DMS153 (cell line): ENCODE measurements at places on chromosomes 4 and X.

GRCh38 chrX:105527759-105528158 is 294.6 kb upstream of the NRK start:
- no peak for DNase-seq

DNA sequence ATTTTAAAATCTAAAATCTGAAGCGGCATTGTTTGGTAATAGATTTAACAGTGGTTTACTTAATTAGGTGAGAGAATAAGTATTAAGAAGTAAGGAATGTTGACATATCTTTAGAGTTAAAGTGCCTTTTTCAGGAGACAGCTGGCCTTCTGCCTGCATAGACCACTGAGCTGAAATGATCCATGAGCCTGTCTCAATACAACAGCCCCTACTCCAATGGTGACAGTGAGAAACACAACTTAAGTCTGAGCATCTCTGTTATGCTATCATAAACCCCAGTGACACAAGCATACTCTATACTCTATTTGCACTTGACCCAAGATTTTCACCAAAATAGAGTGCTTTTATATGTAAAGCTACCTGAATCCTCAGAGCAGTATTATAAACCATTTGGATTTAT is 137.9 kb downstream of the GRIA2 start:
- no peak for DNase-seq

- DNase-seq, result no peak
Observed at GRCh38 chr4:155773196-155773800, 14.5 kb downstream of the GUCY1B1 start.

DNA sequence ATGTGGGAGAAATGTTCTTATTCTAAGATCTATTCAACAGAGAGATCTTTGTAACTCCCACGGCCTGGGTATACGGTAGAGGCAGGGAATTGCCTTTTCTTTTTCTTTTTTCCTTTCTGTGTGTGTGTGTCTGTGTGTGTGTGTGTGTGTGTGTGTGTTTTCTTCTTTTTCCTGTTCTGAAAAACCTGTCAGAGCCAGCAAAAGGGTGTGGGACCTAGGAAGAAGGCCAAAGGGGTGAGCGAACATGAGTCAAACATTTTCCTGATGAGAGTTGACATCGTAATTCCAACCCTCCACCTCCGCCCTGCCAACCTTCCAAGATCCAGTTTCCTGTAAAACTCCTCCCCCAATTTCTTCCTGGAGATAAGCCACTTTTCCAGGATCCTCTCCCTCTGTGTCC is 2.8 kb upstream of the CHIC2 start:
- DNase-seq, result no peak

DNA sequence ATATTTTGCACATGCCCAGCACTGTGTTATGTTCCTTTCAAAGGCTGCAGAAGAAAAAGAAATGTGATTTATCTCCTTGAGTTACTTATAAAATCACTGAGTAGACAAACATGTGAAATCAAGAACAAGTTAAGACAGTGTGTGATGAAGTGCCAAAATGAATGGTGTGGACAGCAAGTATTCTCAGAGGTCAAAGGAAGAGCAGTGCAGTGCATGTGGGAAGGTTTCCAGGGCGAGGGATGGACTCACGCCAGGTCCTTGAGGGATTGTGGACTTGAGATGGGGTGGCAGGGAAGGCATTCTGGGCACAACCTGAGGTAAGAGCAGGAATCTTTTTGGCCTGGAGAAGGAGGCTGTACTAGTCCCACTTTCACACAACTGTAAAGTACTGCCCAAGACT is 115.5 kb downstream of the FNIP2 start:
- DNase-seq, result no peak

DNA sequence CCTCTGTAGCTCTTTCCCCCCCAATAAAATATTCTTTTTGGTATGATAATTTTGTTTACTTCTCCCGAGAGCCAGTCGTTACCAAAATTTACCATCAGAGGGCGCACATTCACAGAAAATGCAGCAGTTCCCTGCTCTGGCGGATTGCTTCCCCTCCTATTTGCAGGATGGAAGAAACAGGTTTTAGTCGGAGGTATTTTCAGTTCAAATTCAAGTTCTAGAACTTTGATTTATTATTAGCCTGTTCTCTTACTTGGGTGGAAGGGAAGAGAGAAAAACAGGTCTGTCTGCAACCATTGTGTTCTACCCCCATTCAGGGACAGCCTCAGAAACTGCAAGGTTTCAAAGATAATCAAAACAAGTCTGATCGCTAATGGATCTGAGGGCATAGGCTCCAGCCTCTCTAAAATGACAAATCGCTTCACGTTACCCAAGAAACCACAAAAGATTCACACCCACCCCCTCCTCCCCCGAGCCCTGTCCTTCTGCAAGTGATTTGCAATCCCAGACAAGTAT is 263.8 kb upstream of the RPS6KA3 start:
- DNase-seq, result peak; percentile 5

GRCh38 chr4:94621491-94622080 is 136.2 kb upstream of the BMPR1B start:
- no peak for DNase-seq

- DNase-seq, result no peak
Observed at GRCh38 chr4:16136827-16137226, 53.0 kb upstream of the PROM1 start.

- no peak for DNase-seq
Observed at GRCh38 chrX:109775386-109775785, 42.3 kb upstream of the ACSL4 start.

DNA sequence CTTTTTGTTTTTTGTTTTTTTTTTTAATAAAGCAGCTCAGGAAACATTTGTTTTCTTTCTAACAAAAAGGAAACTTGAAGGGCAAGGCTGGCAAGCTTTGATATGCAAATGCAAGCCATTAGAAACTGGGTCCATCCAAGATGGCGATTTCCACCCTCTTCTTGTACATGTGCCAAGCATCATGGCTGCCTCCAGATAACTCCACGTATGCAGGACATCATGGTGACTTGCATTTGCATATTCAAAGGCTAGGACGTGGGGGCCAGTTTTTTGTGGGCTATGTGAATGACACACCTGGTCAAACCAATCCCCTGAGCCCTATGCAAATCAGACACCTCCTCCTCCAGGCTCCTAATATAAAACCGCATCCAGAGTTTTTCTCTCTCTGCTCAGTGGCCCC is 692.6 kb downstream of the FAM133A start:
- no peak for DNase-seq

GRCh38 chr4:154615211-154615610 is 2.8 kb upstream of the FGG start:
- no peak for DNase-seq

DNA sequence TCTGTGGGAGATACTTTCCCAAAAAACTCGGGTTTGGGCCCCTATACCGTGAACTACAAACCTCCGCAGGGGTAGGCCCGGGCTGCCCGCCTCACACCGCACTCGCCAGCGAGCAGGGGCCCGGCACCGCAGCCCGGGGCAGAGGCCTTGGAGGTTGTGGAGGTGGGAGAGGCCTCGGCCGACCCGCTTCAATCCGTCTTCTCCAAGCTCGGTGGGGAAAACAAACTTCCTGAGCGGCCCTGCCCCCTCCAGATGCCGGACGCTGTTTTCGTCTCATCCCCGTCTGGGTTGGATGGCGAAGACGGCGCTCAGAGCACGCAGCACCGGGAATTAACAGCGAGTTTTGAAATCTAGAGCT is 442 bp upstream of the MCUB start:
- DNase-seq, result no peak
